A172 (cell line): ENCODE measurements at places on chromosomes 1 and 21.

GRCh38 chr1:89918127-89918793 lies 76.7 kb upstream of the ZNF326 start:
- no peak for DNase-seq

GRCh38 chr1:56477164-56478111 lies 101.9 kb downstream of the PLPP3 start:
- no peak for DNase-seq

GRCh38 chr21:25925064-25925800 lies 190.5 kb downstream of the GABPA start:
- no peak for DNase-seq

DNA sequence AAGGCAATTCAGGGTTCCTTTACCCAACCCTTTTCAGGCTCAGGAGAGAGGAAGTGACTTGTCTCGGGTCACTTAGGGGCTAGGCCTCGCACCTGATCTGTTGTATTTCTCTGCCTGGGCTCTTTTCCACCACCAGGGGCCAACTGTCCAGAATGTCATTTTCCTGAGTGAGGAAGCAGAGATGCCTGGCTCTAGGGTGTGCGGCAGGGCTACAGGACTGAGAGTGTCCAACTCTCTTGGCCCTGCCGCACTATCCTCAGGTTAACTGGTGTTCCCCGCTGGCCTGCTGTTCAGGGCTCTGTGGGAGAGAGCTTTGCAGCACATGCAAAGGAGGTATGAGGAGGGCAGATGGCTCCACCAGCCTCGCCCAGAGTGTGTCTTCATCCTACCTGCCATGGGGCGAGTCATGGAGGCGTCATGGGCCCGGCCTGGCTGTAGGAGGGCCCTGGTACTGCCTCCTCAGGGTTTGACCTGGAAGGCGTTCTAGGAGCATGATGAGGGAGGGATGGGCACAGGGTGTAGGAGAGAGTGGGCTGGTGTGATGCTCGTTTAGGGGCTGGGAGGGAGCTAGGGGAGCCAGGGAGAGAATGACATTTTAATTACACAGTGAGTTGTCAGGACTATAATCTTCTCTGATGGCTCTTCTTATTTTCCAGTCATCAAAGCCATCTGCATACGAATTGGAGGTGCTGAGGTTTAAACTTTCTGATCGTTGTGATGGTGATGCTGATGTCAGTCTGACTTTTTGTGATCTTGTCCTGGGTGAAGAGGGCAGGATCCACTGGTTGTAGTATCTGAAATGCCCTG lies 128.3 kb downstream of the NOS1AP start:
- DNase-seq: no peak

- DNase-seq: no peak
Measured at GRCh38 chr1:110341146-110341871, 2.1 kb downstream of the RBM15 start.

DNA sequence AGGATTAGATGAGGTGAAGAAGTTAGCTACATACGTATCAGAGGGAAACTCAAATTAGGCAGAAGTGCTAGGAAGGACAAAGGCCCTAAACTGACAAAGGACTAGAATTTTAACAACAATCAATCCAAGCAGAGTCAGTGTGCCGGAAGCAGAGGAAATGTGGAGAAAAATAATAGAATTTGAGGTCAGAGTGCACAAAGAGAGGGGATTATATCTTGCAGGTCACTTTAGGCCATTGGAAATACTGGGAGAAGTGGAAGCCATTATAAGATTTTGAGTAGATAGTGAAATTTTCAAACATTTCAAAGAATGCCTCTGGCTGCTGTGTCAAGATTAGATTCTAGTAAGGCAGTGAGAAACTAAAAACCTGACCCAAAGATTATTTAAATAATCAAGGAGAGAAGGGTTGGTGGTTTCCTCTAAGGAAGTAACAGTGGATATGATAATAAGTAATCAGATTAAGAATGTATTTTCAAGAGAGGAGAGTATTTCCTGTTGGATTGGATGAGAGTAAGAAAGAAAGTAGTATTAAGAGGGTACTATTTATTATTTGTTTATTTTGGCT lies 889.2 kb upstream of the NCAM2 start:
- DNase-seq: no peak

DNA sequence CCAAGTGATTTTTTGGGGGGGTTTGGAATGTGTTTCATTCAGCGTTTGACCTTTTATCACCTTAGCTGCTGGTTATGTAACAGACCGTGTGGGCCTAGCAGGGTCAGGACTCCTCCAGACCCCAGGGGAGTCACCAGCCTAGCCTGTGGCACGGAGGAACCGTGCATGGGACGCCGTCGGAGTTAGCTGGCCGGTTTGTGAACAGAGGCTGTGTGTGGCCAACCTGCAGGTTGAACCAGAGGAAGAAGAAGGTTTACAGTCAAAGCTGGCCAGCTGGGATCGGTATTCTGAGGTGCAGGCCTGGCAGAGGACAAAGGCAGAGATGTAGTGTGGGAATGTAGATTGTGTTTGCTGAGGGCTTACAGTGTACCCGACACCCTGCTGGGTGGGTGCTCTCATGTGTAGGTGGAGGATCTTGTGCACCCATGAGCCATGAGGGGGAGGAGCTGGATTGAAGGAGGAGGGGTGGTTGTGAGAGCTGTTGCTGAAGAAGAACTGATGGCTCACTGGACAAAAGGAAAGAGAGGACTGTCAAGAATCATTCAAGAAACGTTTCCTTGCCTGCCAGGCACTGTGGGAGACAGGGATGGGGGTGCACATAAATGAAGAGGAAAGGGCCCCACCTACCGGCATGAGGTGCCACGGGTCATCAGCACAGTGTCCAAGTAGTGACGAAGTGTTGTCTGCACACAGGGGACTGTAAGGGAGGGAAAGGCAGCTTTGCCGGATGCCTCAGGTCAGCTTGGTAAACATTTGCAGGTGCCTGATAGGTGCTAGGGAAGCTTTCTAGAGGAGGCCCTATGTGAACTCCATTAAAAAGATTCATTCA lies 40.0 kb upstream of the PWP2 start:
- DNase-seq: no peak

DNA sequence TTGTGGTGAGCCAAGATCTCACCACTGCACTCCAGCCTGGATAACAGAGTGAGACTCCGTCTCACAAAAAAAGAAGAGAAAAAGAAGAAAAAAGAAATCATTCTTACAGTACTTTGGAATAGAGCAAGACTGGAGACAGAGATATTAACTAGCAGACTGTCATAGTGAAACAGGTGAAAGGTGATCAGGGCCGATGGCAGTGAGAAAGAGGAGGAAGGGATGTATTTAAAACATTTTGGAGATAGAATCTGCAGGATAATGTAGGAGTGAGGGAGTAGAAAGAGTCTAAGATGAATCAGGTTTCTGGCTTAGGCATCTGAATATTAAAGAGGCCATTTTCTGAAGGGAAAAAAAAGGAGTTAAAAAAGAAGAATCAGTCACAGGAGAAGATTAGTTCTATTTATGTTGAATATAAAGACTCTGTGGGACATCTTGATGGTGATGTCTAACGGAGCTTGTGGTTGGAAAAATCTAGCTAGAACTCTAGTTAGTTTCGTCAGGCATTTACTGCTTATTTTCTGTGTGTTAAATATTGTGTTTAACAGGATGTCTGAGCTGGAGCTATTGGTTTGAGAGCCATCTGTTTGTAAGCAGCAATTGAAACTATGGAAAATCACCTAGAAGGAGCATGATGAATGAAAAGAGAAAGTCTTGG lies 28.4 kb downstream of the BCL9 start:
- no peak for DNase-seq

DNA sequence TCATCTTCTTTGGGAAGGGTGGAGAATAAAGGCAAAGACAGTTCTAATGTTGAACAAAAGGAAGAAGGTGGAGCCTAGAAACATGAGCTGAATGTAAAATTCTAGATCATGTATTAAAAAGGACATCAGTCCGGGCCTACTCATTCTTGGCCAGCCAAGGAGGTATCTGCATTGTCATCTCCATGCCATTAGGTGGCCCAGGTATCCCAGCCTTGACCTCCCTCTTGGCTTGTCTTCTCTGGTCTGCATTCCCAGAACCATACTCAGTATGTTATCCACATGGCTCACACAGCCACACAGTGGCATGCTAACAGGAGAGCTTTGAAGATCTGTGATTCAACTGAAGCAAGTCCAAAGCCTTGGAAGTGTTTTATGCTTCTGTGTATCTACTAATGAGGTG lies 369.8 kb upstream of the KAZN start:
- DNase-seq: no peak

DNA sequence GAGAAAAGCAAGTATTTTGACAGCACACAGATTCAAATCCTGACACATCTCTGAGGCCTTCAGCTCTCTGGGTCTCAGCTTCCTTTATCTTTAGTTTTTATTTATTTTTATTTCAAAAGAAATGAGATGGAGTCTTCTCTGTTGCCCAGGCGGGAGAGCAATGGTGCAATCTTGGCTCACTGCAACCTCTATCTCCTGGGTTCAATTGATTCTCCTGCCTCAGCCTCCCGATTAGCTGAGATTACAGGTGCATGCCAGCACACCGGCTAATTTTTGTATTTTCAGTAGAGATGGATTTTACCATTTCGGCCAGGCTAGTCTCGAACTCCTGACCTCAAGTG lies 19.1 kb upstream of the ATP2B4 start:
- DNase-seq: no peak

DNA sequence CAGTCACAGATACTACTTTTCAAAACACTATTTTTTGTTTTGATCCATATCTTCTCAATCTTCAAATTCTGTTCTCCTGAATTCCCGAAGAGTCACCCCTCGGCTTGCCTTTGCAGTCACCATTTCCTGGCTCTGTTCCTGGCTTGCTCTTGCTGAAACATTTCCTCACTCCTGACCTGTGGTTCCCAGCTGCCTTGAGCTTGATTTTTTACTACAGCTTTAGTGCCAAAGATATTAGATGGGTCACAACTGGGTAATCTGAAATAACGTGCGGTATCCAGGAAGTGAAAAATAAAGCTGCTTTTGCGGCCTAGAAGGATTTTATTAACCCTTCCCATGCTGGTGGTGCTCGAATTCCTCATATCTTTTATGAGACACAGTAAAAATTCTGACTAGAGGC lies 318.8 kb downstream of the PCP4 start:
- no peak for DNase-seq

DNA sequence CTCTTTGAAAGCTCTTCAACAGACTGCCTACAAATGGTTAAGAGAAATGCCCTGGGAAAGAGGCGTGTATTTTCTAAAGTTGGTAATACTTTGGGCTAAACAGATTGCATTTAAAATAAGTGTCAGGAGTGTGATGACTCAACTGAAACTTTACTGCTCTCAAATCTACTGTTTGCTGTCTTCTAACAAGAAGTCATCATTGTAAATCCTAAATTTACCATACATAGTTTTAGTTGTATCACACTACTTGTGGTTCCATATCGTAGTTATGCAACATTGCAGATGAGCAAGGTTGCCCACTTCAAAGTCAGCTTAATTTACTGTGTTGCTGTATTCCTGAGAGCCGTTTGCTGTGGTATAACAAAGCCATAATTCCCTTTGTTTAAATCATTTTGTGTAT lies 59.6 kb downstream of the RGS21 start:
- DNase-seq: no peak

DNA sequence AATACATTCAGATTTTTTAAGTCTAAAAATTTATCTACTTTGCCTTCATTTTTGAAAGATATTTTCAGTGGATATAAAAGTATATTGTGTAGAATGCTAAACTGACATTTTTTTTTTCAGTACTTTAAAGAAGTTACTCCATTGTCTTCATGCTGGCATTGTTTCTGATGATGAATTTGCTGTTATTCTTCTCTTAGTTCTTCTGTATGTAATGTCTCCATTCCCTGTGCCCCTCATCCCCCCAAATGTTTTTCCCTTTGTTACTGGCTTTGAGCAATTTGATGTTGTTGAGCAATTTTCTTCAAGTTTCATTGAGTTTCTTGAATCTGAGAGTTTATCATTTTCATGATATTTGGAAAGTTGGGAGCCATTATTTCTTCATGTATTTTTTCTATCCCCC lies 20.8 kb upstream of the VANGL1 start:
- no peak for DNase-seq

GRCh38 chr1:217418269-217419193 lies 212.4 kb downstream of the GPATCH2 start:
- DNase-seq: no peak

DNA sequence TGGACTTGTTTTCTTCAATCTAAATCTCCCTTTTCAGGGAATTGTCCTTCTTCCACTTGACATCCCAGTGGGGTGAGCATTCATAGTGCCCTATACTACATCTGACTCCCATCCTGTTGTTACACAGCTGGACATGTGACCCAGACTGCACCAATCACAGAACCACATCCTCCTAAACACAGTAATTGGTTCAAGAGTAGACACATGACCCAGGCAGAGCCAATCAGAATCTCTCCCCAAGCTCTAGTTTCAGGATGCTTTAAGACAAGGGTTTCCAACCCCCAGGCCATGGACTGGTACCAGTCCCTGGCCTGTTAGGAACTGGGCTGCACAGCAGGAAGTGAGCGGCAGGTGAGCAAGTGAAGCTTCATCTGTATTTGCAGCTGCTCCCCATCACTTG lies 5.6 kb upstream of the DDOST start:
- DNase-seq: peak; percentile 42

- no peak for DNase-seq
Measured at GRCh38 chr21:45027241-45028196, 46.9 kb upstream of the ADARB1 start.

GRCh38 chr1:2079396-2080085 lies 29.3 kb downstream of the PRKCZ start:
- no peak for DNase-seq

- DNase-seq: no peak
Measured at GRCh38 chr1:119964673-119965363, 68.5 kb upstream of the ADAM30 start.

DNA sequence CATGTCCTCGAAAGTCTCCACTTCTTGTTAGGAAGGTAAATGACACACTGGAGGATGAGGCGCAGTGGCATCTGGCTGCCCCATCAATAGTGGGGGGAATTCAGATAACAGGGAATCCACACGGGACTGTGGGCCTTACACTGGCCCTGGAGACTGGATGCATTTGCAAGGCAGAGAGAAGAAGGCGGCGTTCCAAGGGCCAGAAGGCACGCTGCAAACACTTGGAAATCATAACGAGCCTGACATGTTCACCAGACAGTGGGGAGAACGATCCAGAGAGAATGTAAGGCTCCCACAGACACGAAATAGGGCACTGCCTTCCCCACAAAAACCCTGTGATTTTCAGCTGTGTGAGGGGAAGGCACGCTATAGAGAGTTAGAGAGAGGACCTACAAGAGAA lies 70.5 kb downstream of the PGBD5 start:
- DNase-seq: no peak

GRCh38 chr1:177798614-177799013 lies 171.2 kb downstream of the SEC16B start:
- no peak for DNase-seq

- DNase-seq: no peak
Measured at GRCh38 chr1:208536212-208536611, 292.0 kb upstream of the PLXNA2 start.

- no peak for DNase-seq
Measured at GRCh38 chr1:221794079-221794670, 52.3 kb upstream of the DUSP10 start.

DNA sequence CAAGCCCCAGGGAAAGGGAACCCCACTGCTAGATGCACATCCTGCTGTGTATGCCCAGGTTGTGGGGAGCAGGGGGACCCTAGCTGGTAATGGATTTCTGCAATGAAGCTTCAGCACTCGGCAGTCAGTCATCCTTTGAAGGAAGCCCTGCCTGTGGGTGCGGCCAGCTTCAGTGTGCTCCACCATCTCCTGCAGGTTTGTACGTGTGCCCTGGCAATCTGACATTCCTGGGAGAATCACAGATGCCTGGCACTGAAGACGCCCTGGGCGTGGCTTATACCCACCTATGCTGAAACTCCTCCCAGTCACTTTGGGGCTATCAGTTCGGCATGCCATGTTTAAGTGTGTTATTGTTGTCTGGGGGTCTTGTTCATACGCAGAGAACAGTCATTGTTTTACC lies 6.8 kb downstream of the SPRR5 start:
- DNase-seq: no peak
